ENCODE measurements at places on chromosomes 4 and X. TPM values are rescaled to one million over a fixed set of nuclear protein-coding genes. Genes with fewer than 3 reads are reported as not detected.

DNA sequence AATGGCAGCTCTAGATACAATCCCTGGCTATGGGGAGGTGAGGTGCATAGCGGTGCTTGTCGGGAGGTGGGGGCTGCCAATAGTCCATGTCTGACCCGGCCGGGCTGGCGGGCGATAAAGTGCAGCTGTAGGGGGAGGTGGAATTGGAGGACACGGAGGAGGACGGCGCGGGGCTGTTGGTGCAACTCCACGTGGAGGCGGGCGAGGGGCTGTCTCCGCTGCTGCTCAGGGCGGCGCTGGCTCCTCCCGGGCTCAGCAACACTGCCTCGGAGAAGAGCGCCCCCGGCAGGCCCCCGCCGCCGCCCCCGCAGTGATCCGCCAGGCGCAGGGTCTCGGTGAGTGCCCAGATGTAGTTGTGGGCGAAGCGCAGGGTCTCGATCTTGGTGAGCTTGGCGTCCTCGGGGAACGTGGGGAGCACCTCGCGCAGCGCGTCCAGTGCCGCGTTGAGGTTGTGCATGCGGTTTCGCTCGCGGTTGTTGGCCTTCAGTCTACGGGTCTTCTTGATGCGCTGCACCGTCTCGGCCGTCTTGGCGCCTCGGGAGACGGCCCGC lies 1.3 kb downstream of the NEUROG2 start:
- peaks cover 65% of the 10 kb centered on the region for H3K27me3 ChIP-seq
- H3K36me3 ChIP-seq: no peaks in the 10 kb centered on the region
- H3K4me1 ChIP-seq: no peaks in the 10 kb centered on the region

DNA sequence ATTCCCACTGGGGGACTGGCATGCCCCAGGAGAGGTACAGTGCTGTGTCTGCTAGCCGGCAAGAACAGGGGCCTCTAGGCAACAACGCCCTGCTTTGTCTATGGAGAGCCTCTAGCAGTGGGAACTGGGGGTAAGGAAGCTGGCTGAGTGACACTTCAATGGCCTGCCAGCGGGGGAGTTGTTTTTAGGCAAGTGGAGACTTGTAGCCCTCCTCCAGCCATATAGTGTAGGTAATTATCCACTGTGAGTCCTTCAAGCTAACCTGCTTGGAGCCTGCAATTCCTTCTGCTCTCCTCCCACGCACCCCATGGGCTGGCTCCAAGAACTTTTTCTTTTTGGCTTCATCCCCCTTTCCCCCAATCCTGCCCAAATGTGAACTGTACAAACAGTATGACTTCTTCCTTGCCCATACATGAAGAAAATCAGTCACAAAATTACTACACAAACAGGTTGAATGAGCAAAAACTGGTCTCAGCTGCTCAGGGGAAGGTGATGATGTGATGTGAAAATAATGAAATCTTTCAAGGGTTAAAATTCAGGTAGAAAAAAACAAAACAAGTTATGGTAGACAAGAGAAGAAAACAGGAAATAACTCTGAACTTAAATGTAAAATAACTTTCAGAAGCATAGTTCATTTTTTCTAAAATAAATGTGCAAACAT lies 33.1 kb downstream of the LEF1 start:
- H3K27me3 ChIP-seq: no peaks in the 10 kb centered on the region
- no peak overlapping the region for H3K27ac ChIP-seq
- H3K4me3 ChIP-seq: no peak overlapping the region
- H3K4me1 ChIP-seq: no peaks in the 10 kb centered on the region
- no peaks in the 10 kb centered on the region for H3K36me3 ChIP-seq
- DNase-seq: no peak

NUDT11 gene
- total RNA-seq: 0.85 TPM

METTL14 gene
- 46.4 TPM for total RNA-seq

RP2 gene
- 10.0 TPM for total RNA-seq

All from kidney (tissue), 22 donors.